Thoracic aorta (tissue), 2 donors: ENCODE measurements at places on chromosomes 12 and 14. TPM values are rescaled to one million over a fixed set of nuclear protein-coding genes. Genes with fewer than 3 reads are reported as not detected.

- H3K27me3 ChIP-seq: no peaks in the 10 kb centered on the region
- H3K4me1 ChIP-seq: peaks cover 22% of the 10 kb centered on the region
- no peaks in the 10 kb centered on the region for H3K36me3 ChIP-seq
- H3K27ac ChIP-seq: peak overlapping the region; percentile 69
- no peak overlapping the region for H3K4me3 ChIP-seq
- DNase-seq: no peak
Observed at GRCh38 chr12:124765581-124766489, 97.8 kb downstream of the SCARB1 start.

GRCh38 chr12:25194214-25194613, 746 bp downstream of the DNAI7 start:
- H3K4me3 ChIP-seq: peak overlapping the region; percentile 92
- peaks cover 10% of the 10 kb centered on the region for H3K4me1 ChIP-seq
- H3K36me3 ChIP-seq: no peaks in the 10 kb centered on the region
- H3K27me3 ChIP-seq: no peaks in the 10 kb centered on the region
- DNase-seq: no peak

GRCh38 chr12:47408171-47408871, 297.5 kb downstream of the RPAP3 start:
- H3K27me3 ChIP-seq: no peaks in the 10 kb centered on the region
- no peak for DNase-seq
- peaks cover 7% of the 10 kb centered on the region for H3K4me1 ChIP-seq
- no peak overlapping the region for H3K27ac ChIP-seq
- H3K4me3 ChIP-seq: no peak overlapping the region

DNA sequence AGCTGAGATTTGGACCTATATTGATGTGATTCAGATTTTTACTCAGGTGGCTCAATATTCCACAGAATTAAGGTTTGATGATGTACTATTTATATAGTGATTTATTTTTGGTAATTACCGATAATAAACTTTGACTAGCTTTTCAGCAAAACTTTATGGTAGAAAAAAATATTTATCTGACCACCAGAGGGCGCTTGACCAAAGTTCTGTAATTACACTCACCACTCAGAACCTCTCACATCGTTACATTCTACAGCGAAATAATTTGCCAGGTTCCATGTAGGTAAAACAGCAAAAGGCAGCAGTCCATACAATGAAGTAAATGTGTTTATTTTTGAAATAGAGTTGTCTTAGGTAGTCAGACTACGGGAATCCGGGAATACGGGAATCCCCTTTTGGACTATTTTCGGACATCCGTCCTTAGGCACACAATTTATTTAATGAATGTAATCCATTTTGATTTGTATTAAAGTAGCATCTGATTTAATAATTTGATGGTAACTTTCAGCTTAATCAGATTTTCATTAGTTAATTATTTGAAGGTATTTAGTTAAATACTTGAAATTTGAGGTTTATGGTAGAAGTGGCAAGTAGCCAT, 143.0 kb upstream of the DDHD1 start:
- no peaks in the 10 kb centered on the region for H3K4me1 ChIP-seq
- no peak overlapping the region for H3K4me3 ChIP-seq
- no peaks in the 10 kb centered on the region for H3K27me3 ChIP-seq
- DNase-seq: no peak
- no peak overlapping the region for H3K27ac ChIP-seq

DNA sequence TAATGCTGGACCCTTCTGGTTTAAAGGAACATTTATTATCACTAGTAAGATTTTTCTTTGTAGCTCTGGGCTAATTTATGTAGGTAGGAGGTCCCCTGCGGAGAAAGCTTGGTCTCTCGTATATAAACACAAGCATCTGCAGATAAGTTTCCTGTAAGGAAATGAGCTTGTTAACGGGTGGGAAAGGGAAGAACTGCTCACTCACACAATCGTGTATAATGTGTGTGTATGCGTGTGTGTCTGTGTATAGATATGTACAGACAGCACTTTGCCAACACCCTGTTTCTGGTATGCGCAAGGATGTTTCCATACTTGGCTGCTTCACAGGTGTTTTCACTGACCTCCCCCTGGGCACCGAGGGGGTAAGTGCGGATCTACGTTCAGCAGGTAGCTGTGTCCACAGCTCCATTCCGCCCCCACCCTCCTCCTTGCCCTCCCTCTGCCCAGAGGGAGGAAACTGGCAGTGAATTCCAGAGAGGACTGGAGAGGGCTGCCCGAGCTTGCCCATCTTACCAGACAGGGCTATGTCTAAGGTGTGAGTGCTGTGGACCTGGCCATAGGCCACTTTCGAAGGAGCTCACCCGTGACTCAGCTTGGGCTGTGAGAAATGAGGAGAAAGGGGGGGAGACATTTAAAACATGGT, 65.2 kb downstream of the NINJ2 start:
- DNase-seq: no peak
- H3K4me1 ChIP-seq: no peaks in the 10 kb centered on the region
- no peak overlapping the region for H3K27ac ChIP-seq

GRCh38 chr14:78356391-78356790, 186.2 kb downstream of the NRXN3 start:
- no peak overlapping the region for H3K4me3 ChIP-seq
- no peaks in the 10 kb centered on the region for H3K27me3 ChIP-seq
- H3K36me3 ChIP-seq: no peaks in the 10 kb centered on the region

DNA sequence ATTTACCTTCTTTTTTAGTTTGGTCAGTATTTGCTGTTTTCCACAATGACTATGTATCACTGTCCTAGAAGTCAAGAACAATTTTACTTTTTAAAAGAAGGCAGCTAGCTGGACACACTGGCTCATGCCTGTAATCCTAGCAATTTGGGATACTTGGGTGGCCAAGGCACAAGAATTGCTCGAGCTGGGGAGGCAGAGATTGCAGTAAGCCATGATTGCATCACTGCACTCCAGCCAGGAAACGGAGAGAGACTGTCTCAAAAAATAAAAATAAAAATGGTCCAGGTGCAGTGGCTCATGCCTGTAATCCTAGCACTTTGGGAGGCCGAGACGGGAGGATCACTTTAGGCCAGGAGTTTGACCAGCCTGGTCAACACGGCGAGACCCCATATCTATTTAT, 28.3 kb downstream of the MDM1 start:
- H3K27me3 ChIP-seq: no peaks in the 10 kb centered on the region
- no peak overlapping the region for H3K27ac ChIP-seq
- peaks cover 6% of the 10 kb centered on the region for H3K4me1 ChIP-seq
- no peak for DNase-seq

DNA sequence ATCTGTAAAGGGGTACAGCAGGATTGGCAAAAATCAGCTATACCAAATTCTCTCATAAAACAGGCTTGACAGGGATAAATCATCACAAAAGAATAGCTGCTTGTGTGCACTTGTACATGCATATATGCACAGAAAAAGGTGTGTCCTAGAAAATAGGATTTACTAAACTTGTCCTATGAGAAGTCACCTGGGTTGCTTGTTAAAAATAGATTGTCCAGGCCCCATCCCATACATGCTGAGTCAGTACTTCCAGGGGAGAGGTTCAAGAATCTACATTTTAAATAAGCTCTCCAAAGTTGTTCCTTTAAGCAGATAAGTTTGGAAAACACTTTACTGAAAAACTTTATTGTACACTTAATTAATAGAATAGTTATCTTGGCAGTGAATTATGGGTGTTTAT, 123.1 kb downstream of the ANO6 start:
- no peaks in the 10 kb centered on the region for H3K36me3 ChIP-seq
- peak overlapping the region; percentile 44 for H3K27ac ChIP-seq
- H3K4me3 ChIP-seq: no peak overlapping the region
- peaks cover 46% of the 10 kb centered on the region for H3K4me1 ChIP-seq
- no peaks in the 10 kb centered on the region for H3K27me3 ChIP-seq

DNA sequence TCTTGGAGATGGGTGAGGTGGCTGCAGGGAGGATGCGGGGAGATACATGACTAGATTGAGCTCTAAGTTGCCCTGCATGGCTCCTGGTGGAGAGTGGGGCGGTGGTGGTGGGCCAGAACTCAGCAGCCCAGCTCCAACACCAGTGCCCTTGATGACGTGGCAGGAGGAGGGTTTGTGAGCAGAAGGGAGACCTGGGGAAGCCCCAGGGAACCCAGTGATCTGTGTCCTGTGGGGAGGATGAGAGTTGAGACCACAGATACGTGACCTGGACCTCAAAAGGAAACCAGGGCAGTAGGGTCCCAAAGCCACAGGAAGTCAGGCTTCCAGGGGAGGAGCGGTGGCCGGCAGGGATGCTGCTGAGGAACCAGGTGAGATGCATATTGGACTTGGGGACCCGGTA, 989.1 kb upstream of the TMEM132C start:
- H3K27ac ChIP-seq: no peak overlapping the region
- H3K4me3 ChIP-seq: no peak overlapping the region
- no peak for DNase-seq
- H3K27me3 ChIP-seq: no peaks in the 10 kb centered on the region
- H3K36me3 ChIP-seq: no peaks in the 10 kb centered on the region
- H3K4me1 ChIP-seq: no peaks in the 10 kb centered on the region

GRCh38 chr12:112349431-112349830, 32.8 kb downstream of the HECTD4 start:
- H3K27ac ChIP-seq: no peak overlapping the region
- no peak overlapping the region for H3K4me3 ChIP-seq
- no peaks in the 10 kb centered on the region for H3K36me3 ChIP-seq
- no peaks in the 10 kb centered on the region for H3K4me1 ChIP-seq
- no peaks in the 10 kb centered on the region for H3K27me3 ChIP-seq

DTX1 gene
- 1.3 TPM for total RNA-seq

SERPINA9 gene
- total RNA-seq: not detected

FOXN4 gene
- total RNA-seq: not detected

KRT72 gene
- total RNA-seq: not detected
